ENCODE measurements at places on chromosomes 3 and 15. TPM values are rescaled to one million over a fixed set of nuclear protein-coding genes. Genes with fewer than 3 reads are reported as not detected.

HHLA2 gene
- total RNA-seq = not detected

DNA sequence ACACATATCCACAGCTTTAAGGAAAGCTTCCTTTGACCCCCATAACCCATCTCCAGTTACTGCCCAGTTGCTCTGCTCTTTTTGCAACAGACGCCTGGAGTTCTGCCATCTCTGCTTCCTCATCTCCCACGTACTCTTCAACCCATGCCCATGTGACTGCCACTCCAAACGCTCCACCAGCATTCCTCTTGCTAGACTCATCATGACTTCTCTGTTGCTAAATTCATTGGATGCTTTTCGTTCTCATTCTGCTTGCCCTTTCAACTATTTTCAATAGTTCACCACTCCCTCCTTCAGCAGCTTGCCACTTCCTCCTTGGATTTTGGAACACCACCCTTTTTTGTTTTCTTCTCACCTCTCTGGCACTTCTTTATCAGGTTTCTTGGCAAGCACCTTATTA lies 2.7 kb upstream of the KNSTRN start:
- peak; percentile 84 for DNase-seq

DNA sequence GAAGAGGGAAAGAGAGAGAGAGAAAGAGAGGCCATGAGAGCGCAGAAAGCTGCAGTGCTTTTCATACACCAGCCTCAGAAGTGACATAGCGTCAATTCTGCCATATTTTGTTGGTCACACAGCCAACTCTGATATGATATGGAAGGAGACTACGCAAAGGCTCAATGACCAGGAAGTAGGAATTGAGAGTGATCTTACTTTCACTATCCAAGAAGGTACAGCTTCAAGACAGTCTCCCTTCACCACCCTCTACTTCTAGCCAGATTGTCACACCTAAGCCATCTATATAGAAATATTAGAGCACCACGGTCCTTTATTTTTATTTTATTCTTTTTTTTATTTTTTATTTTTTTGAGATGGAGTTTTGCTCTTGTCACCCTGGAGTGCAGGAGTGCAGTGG lies 21.1 kb downstream of the PARP15 start:
- DNase-seq = no peak

DNA sequence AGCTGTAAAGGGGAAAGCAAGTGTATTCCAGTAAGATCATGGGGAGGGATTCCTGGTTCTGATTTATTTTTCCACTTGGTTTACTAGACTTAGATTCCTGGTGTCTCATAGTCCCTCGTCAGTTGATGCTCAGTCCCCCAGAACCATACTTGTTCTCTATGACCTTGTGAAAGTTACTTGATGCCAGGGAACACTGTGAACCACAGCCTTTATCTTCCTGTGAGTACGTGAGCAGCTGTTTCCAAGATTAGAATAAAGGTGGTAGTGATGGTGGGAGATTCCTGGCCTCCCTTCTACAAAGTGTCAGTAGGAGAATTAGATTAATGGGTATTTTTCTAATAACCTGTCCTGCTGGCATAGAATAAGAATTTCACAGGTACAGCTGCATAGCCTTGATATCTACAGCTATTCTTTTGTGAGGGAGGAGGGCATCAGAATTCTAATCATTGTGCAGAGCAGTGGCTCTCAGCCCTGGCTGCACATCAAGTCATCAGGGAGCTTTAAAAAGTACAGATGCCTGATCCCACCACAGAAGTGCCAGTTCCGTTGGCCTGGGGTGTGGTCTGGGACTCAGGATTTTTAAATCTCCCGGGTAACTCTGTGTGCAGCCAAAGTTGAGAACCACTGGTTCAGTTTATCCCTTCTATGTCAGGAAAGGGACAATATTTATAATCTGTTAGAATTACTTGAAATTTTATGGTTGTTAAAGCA lies 20.0 kb downstream of the GPD1L start:
- no peak for DNase-seq

DNA sequence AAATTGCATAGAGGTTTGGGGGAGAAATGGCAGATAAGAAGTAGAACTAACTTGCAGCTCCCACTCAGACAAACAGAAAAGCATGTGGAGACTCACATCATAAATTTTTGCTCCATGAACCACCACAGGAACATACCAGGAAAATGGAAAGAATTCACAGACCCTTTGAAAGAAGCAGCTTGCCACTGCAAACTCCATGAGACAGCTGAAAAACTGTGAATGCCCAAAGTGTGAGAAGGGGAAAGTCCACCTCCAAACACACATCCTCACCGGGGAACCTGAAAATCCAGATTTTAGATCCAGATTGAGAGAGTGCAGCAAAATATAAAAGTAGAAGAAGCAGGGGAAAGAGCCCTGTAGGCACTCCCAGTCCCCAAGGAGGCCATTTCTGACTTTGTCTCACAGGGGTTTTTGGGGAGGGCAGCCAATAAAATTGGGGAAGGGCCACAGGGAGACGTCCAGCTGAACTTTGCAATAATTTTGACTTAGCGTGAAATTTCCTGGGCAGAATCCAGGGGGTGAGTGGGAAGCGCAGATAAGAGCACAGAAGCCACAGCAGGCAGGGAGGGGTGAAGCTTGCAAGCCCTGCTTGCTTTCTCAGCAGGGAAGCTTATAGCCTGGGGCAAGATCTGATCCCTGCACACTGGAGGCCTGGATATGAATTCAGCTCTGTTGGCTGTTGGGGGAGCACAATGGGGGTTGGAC lies 183.4 kb upstream of the UBE2E2 start:
- no peak for DNase-seq

DNA sequence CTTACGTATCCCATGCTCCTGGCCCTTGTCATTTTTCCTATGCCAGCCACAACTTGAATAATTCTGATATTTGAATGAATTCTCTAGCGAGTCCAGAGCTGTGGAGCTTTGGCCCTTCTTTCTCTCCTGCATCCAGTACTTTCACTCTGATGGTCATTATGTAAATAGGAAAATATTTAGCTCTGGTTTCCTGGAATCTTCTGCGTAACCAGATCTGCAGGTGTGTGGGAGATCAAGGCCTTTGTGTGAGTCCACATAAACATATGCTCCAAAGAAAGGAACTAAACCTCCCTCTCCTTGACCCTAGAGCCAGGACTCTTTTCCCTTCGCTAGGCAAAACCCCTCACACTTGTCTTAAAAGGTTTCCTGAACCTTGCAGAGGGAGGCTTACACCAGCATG lies 132.5 kb upstream of the THBS1 start:
- no peak for DNase-seq

EOMES gene
- total RNA-seq = not detected

BCL2A1 gene
- total RNA-seq = 3.1 TPM

DNA sequence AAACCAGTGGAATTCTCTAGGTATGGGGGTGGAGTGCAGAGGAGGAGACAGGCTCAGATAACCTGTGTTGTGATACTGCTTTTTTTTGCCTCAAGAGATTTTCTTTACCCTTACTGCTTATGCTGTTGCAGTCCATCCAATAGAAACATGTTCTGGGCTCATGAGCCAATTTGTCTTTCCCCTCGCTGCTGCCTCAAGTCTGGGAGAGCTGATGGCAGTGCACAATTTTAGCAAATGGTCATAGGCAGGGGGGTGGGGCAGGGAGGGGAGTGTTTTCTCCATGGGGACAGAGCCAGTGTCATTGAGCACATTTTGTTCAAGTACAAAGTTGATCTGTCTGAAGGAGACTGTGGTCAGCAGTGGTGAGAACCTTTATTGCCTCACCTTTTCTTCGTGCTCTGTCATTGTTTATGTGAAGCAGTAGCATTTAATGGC lies 134.9 kb downstream of the MBNL1 start:
- DNase-seq = peak; percentile 93

DNA sequence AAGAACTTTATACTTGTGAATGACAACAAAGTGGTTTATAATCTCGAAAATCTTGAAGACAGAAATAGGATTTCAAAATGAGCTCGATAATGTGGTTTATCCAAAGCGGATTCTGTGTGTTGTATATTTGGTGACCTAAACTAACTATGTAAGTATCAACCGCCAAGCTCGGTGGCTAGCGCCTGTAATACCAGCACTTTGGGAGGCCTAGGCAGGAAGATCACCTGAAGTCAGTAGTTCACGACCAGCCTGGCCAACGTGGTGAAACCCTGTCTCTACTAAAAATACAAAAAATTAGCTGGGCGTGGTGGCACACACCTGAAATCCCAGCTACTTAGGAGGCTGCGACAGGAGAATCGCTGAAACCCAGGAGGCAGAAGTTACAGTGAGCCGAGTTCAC lies 2.2 kb downstream of the ATP13A3 start:
- peak; percentile 56 for DNase-seq

DNA sequence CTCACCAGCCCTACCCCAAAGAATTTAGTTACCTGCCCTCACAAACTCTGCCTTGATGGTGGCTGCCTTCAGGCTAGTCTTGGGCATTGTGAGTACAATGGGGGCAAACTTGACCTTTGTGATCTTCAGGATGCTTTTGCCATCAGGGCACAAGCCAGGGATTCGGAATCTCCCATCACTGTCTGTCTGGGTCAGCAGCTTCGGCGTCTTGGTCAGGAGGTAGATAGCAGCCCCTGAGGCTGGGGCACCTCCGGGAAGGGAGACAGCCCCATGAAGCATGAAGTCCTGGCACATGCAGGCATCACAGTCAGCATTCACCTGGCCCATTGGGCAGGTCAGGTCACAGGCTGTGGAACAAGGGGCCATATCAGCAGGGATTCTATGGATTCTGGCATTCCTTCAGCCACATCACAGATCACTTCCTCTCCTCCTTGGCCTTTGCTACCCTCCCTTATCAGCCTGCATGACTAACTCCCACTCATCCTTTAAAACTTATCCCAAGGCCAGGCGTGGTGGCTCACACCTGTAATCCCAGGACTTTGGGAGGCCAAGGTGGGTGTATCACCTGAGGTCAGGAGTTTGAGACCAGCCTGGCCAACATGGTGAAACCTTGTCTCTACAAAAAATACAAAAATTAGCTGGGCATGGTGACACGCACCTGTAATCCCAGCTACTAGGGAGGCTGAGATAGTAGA lies 6.9 kb downstream of the CILP start:
- DNase-seq = no peak

GRCh38 chr3:195265363-195265976 lies 5.5 kb downstream of the XXYLT1 start:
- DNase-seq = no peak

DNA sequence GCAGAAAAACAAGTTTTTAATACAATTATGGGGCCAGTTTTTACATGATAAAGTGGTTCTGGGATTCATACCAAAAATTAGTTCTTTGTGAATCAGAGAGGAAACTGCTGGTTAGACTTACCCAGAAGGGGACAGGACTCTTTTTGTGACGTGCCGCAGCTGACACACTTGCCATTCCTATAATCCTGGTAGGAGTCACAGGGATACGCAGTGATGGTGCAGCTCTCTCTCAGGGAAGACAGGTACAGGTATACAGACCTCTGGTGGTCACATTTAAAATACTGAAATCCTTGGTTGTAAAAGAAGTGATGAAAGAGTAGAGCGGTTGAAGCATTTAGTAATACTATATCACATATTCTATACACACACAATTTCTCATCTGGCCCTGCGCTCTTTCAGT lies 20.2 kb upstream of the TMEM41A start:
- no peak for DNase-seq

All from right atrium auricular region (tissue), 2 donors.